Stimulated activated CD8-positive, alpha-beta memory T cell treated with anti-CD3 and anti-CD28 coated beads, Interleukin-15, amount 100 ng/mL, for 4 hours (primary cell): ENCODE measurements at places on chromosomes 12 and 14.

- DNase-seq, result no peak
These were observed 24.3 kb upstream of the OR6J1 start for GRCh38 chr14:22668417-22668816.

GRCh38 chr12:78241446-78241845 is 410.8 kb downstream of the NAV3 start:
- DNase-seq, result no peak

GRCh38 chr12:64749461-64750200 is 9.6 kb downstream of the GNS start:
- no peak for DNase-seq

- DNase-seq, result no peak
These were observed 125.3 kb downstream of the FBXL14 start for GRCh38 chr12:1469070-1469469.

- DNase-seq, result no peak
These were observed 160.8 kb upstream of the KRR1 start for GRCh38 chr12:75672200-75672599.

- DNase-seq, result no peak
These were observed 649 bp upstream of the SALL2 start for GRCh38 chr14:21526672-21527317.

DNA sequence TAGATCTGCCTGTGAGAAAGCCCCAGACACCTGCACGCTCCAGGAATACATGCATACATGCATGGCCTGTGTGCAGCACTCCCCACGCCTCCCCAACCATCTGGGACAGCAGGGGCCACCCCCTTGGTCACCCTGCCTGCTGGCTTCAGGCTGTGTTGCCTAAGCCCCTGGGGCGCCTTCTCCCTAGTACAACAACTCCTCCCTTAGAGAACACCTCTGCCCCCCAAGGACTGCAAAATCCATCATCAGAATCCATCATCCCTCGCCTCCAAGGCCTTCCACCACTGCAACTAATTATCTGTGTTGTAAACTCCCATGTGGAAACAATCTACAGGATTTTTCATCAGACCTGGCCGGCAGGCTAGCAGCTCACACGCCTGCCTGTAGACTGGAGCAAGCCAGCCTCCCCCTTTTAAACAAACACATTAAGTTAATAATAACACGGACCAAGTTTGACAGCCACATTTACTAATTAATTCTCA is 36.8 kb downstream of the ZFP36L1 start:
- DNase-seq, result no peak

GRCh38 chr12:23855813-23856212 is 93.7 kb downstream of the SOX5 start:
- no peak for DNase-seq

DNA sequence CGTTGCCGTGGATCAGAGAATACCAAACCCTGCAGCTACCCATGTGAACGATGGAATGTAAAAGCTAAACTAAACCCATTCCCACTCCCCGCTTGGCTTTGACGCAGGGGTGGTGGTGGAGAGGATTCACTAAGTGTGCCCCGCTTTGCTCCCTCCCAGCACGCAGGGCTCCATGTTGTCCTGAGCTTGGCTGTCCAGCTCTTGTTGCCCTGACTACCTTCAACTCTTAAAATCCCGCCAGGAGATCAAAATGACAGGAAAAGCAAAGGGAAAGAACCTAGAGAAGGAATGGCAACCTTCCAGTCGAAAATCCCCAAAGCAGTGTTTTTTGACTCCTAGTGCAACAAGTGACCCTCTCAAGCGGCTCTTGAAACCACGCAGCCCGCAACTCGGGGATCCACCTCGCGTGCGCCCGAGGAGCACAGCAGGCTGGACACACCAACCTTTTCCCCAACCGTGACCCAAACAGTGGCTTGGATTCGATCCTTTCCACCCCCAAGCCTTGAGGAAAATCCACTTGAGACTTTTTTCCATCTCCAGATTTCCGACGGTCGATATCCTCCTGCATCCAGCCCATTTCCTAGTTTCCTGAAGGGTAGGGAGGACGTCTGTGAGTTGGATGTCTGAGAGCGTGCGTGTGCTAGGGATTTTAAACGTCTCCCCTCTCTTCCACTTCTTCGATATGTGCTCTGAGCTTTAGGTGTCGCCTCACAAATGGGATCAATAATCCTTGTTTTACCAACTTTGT is 1.4 kb downstream of the SYT10 start:
- no peak for DNase-seq

DNA sequence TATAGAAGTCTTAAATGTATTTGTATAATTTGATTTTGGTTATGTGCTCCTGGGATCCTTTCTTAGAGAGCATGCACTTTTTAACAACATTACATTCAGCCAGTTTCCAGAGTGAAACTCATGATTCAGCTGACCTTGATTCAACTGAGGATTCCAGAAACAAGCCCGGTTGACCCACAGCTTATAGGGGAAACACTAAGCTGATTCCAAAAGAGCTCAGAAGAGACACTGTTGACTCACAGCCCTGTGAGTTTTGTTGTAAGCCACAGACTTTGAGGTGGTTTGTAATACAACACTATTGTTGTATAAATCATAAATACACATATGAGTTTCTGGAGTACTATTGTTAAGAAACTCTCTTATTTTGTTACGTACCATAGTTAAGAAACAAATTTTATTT is 133.8 kb upstream of the MGAT4C start:
- no peak for DNase-seq

DNA sequence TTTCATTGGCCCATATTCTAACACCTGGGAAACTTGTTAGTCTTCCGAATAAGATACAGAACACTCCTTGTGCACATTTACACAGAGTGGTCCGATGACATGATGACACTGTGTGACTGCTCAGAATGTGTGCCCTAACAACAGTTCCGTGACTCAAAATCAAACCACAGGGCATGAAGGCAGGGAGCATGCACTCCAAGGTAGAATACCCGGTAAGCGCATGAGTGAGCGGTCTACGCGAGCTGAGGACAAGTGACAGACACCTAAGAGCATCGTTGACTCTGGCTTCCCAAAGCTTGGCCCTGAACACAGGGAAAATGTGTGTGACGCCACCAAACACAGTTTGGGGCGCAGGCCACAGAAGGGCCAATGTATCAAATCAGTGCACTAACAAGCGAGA is 18.6 kb downstream of the CLIP1 start:
- no peak for DNase-seq

- DNase-seq, result no peak
These were observed 37.9 kb downstream of the FBRSL1 start for GRCh38 chr12:132527883-132528264.

- DNase-seq, result no peak
These were observed at the start of gene FLRT2 for GRCh38 chr14:85529803-85530574. TSS of gene FLRT2 (plus strand) at chr14:85530144. CDS start at chr14:85621515, 91,371 bp downstream.

DNA sequence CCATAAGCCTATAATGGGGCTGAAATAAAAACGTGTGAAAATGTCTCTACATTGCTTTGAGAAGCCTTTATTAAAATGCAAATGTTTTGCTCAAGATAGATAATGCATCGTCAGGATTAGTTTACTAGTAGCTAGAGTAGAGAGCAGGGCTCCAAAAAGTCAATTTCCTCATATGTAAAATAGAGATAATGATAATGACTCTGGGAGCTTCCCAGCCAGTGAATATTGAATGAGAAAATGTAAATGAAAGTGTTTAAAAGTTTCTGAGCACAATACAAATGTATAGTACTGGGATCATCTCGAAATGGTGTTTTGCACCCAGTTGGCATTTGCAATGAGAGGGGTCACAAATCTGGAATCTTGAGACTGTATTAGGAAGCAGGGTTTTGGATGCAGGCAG is 135.3 kb downstream of the OTOGL start:
- DNase-seq, result no peak

- no peak for DNase-seq
These were observed 64.1 kb downstream of the KIF26A start for GRCh38 chr14:104202259-104203070.

GRCh38 chr14:22433069-22433468 is 156.0 kb downstream of the DAD1 start:
- DNase-seq, result no peak

GRCh38 chr12:64044191-64044590 is 177.9 kb downstream of the KICS2 start:
- no peak for DNase-seq

DNA sequence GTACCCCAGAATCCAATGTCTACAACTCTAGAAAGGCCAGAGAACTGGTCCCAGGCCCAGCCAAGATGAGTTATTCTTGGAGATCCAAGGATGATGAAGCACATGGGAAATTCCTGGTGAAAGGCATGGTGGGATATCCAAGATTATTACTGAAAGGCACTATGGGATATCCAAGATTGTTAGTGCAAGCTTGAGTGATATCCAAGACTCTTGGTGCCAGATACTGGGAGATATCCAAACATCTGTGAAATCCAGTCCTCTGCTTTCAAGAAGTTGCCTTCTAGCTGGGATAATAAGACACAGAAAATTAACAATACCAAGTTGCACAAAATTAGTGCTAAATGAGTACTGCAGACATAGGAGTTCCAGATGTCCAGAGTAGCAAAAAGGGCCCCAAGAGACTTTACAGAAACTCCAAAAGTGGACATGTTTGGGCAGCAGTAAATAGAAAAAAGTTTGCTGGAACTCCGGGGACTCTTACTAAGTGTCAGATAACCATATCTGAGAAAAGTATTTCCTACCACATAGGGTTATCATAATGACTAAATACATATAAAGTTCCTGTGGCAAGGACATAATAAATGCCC is 34.6 kb downstream of the PHLDA1 start:
- DNase-seq, result no peak

GRCh38 chr12:108515916-108516315 is 839 bp downstream of the FICD start:
- DNase-seq, result no peak
